Skeletal muscle cell (primary cell): ENCODE measurements at places on chromosomes 13 and 19.

- DNase-seq = no peak
These were observed 136.8 kb upstream of the RNF113B start for GRCh38 chr13:98313922-98314292.

DNA sequence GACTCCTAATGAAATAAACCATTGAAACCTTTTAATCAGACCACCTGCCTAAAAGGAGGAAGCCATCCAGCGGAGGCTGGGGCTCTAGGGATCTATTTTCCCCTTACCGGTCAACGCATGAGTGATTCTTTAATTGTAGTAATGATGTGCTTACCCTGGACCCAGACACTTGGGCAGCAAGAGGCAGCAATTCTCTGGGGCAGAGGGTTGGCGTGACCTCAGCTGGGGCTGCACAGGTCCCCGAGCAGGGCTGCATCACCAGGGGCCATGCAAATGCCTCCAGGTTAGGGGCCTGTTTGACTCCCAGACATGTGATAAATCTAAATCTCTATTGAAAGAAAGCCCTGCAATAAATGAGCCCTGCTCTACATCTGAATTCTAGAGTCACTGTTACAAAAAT lies 194.2 kb upstream of the TSHZ3 start:
- DNase-seq = no peak

- no peak for DNase-seq
These were observed 2.0 kb downstream of the KLF2 start for GRCh38 chr19:16326401-16327168.

GRCh38 chr19:31838163-31838815 lies 489.1 kb upstream of the TSHZ3 start:
- no peak for DNase-seq

DNA sequence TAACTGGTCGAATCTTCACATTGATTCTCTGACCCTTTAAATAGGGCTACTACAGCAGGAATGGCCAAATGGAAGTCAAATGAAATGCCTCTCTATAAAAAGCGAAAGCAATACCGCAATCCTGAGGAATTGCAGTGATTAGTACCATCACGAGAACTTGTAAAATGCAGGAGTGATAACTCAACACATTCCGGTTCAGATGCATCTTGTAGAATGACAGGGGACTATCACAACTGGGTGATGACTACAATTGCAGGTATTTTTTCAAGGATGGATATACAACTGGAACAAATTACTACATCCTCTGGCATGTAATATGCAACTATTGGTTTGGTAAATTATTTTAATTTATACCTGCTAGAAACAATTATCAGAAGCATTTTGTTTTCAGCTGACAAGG lies 140.4 kb downstream of the PCDH20 start:
- no peak for DNase-seq

DNA sequence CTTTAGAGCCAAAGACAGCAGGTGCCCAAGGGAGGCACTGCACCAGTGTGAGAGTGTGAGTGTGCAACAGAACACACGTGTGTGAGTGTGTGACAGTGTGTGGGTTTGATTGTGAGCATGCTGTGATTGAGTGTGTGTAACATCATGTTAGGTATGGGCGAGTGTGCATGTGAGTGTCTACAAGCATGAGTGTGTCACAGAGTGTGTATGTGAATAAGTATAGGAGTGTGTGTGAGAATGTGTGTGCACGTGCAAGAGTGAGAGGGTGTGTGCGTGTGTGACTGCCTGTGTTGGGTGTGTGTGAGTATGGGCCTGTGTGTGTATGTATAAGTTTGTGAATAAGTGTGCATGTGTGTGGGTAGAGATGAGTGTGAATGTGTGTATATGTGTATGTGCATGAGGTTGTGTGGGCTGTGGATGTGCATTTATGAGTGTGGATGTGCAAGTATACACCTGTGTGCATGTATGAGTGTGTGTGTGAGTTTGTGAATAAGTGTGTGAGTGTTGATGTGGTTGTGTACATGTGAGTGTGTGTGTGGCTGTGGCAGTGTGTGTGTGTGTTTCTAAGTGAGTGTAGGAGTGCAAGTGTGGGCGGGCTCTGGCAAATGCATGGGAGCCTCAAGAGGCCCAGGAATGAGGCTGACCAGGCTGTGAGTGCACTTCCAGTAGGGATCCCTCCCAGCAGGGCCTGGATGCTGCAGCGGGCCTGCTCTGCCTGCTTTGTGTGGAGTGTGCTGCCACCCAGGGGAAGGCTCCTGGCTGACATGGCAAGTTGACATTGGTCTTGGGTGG lies 198.4 kb downstream of the COL4A1 start:
- DNase-seq = peak; percentile 75

DNA sequence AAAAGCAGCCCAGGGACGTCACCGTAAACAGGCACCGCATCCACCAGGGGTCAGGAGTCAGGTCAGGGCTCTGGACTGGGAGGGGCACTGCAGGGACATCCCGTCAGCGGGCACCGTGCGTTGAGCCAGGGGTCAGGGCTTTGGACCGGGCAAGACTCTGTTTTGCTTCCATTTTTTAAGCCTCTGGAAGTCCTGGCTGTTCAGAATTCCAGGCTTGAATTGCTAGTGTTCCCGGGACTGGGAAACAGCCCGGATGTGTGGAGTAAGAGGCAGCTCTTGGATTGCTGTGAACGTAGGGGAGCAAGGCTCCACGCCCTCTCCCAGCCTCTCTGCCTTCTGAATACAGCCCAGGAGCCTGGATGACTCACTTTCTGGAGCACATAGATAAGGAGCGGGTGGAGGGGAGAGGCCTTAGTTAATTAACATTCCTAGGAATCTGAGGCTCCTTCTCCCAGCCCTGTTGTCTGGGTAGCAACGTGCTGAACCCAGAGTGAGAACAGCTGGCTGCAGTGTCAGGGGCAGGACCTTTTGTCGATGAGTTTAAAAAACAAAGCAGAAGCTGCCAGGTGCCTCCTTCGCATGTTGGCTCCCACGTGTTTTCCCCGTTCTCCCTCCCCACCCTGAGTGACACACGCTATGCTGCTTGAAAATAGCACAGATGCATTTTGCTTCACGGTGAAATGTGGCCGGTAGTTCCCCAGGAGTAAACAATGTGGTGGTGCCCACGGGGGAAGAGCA lies 21.9 kb downstream of the ATP11A start:
- DNase-seq = peak; percentile 92

DNA sequence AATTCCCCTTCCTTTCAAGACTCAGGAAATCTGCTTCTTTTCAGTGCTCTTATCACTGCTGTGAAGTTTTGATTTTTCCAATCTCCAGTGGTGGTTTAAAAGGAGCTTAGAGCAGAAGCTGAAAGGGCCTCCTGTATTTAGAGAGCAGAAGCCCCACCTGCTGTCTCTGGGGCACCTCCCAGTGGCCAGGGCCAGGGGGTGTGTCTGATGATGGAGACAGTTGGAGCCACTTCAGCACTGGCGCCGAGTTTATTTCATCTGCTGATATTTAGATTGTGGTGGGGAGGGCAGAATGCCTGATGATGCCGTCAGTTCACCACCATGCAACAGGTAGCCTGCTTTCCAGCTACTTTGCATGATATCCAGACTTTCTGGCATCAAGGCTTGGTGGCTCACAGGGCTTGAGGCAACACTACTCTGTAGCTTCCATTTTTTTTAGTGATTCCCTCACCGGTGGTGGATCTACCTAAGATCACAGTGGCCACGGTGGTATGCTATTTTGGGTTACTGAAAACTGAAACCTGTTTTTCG lies 371.9 kb downstream of the KCNRG start:
- DNase-seq = no peak

GRCh38 chr19:33278403-33279269 lies 23.7 kb downstream of the CEBPA start:
- DNase-seq = no peak

DNA sequence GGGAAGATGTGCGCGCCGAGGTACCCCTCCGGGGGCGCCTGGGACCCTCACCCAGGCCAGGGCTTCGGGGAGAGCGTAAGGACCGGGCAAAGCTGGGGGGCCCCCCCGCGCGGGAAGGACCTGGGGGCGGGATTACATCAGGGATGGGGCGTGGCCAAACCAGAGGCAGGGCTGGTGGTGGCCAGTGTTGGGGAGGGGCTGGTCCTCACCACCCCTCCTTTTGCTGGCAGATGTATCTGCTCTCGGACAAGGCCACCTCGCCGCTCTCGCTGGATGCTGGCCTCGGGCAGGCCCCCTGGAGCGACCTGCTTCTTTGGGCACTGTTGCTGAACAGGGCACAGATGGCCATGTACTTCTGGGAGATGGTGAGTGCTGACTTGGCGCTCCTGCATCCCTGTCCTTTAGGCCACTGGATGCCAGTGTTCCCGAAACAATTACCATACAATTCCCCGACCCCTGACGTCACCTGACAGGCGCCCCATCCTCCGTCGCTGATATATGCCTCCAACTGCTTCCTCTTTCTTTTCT lies 25.3 kb downstream of the TRPM4 start:
- DNase-seq = no peak

GRCh38 chr13:106513025-106513983 lies 22.2 kb downstream of the EFNB2 start:
- no peak for DNase-seq

DNA sequence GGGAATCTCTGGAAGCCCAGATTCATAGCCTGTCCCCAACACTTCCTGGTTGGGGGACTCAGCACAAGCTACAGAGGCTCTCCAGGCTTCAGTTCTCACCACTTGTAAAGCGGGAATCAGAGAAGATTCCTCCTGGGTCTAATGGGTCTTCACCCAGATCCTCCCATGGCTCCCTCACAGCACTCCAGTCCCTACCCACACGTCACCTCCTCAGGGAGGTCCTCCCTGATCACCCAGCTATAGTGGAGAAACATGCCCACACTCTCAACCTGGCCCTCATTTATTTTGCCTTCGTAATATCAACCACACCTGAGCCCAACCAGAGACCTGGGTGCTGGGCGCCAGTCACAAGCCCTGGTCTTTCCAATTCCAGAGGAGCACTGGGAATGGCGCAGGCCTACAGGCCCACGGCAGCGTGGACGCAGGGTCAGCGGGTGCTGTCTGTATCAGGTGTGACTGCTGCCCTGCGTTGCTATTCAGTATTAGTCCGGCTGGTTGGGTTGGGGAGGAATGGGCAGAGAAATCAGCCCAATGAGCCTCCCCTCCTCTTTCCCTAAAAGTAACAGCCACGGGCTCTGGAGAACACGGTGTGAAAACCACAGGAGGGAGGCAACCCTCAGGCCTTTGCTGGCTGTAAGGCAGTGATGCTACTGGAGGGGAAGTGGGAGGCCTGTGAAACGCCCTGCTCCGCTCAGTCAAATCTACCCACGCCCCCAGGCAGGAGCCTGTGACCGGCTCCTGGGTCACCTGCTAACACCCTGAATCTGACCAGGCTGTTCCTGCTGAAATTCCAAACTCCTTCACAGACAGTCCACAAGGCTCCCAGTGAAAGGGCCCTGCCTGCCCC lies 5.2 kb downstream of the AKT2 start:
- DNase-seq = no peak

DNA sequence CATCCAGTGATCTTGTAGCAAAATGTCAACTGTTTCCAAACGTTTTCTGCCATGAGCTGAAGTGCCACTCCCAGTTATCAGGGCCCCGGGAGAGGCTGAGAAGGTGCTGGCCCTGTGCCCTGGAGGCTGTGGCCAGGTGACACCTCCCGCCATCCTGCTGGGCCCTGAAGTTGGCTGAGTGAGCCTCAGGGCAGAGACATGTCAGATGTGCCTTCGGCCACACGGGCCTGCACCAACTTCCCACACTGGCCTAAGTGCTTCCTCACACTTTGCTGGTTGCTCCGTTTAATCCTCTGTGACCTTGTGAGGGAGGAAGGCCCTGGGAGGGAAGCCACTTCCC lies 4.8 kb downstream of the ADPRHL1 start:
- DNase-seq = no peak

- no peak for DNase-seq
These were observed 607.5 kb upstream of the KLF12 start for GRCh38 chr13:74741732-74742131.

- DNase-seq = peak; percentile 35
These were observed 1.2 kb upstream of the PLEKHG2 start for GRCh38 chr19:39411081-39411831.

DNA sequence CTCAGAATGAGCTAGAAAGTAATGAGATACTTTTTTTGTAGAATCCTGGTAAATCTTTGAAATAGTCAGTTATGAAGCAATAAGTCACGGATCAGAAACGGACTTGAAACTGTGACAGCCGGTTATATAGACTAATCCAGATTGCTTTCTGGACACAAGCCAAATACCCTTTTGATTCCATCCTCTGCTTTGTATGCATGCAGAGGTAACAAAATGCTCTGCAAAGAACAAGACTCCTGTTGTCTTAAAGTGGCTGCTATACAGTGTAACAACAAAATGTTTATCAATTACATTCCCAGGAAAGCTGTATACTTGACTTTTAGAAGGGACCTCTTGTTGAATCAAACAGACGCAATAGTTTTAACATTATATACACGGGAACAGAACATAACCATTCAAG lies 66.5 kb upstream of the STARD13 start:
- DNase-seq = no peak

DNA sequence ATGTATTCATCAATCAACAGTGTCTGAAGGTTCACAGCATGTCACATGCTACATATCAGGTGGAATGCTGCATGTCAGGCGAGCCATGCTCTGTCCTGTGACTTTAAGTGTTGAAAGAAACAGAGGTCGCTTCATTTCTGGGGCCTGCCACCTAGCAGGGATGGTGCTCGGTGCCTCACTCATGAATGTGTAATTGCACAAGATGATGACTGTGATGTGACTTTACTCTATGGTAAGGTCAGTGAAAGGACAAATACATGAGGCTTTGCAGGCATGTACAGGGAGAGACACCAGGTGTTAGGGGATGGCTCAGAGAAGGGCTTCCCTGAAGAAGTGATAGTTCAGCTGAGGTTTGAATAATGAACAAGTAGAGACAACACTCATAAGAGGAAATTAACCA lies 66.7 kb downstream of the FRY start:
- no peak for DNase-seq

GRCh38 chr19:30161021-30161655 lies 211.0 kb upstream of the ZNF536 start:
- DNase-seq = no peak

- DNase-seq = no peak
These were observed 612 bp downstream of the ZNF526 start for GRCh38 chr19:42220751-42221097.

DNA sequence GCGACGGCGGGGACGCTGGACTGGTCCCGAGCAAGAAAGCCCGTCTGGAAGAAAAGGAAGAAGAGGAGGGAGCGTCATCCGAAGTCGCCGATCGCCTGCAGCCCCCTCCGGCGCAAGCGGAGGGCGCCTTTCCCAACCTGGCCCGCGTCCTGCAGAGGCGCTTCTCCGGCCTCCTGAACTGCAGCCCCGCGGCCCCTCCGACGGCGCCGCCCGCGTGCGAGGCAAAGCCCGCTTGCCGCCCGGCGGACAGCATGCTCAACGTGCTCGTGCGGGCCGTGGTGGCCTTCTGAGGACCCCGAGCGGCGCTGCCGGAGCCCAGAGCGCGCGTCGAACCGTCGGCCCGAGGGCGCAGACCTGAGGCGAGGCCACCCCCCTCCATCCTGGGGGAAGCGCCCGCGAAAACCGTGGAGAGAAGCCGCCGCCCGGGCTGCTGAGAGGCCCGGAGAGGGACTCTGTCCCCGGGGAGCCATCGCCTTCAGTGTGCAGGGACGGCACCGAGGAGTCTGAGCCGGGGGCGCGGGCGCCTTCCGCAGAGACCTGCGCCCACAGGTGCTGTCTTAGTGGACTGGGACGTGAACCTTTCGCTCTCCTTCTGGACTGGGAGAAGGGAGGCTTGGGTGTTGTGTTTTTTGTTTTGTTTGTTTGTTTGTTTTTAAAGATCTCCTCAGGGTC lies 3.5 kb downstream of the IER2 start:
- DNase-seq = no peak

- DNase-seq = no peak
These were observed 465.6 kb downstream of the ITGBL1 start for GRCh38 chr13:101917833-101918661.

GRCh38 chr13:28268800-28269223 lies 130.5 kb downstream of the PAN3 start:
- no peak for DNase-seq

GRCh38 chr13:114128624-114129522 lies 3.5 kb downstream of the RASA3 start:
- DNase-seq = peak; percentile 80
